ENCODE measurements at places on chromosomes 4 and X.

DNA sequence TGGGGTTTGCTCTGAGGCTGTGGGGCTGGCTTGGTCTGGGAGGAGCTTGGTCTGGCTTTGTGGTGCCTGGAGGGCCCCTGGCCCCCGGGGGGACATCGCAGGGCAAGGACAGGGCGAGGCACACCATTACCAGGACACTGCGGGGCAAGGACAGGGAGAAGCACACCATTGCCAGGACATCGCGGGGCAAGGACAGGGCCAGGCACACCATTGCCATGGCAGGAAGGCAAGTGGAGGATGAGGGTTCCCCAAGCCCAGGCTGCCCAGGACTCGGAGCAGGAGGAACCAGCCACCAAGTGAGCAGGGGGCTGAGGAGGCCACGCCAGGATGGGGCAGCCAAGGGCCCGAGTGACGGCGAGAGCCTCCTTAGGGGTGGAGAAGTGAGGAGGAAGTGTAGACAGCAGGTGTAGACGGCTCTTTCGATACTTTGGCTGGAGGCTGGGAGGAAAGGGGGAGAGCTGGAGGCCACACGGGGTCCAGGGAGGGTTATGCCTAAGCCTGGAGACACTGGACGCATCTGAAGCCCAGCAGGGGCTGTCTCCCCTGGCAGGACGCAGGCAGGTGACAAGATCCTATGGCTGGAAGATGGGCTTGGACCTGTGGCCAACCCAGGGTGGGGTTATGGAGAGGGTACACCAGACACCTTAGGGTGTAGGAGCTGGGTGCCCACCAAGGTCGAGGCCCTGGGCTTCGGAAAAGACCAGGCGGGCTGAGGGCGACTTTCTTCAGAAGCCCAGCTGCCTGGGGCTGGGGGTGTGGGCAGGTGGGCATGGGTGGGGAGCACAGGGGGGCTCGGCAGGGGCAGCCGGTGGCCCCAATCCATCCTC lies 7.3 kb downstream of the NKX1-1 start:
- DNase-seq = no peak

DNA sequence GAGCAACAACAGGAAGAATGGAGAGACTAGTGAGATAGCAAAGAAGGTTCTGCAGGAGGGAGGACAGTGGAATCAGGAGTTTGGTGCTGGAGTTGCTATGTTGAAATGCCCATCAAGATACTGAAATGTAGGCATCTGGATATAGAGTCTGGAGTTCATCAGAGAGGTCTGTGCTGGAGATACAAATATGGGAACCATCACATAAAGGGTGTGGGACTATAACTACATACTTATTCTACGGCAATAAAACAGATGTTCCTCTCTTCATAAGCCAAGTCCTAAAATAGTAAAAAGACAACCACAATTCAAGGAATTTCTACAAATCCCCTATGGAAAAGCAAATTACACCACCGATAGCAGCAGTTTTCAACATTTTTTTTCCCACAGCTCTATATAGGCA lies 1.6 kb downstream of the MED14 start:
- no peak for DNase-seq

GRCh38 chrX:119605464-119606279 lies 552 bp downstream of the NKRF start:
- no peak for DNase-seq

- no peak for DNase-seq
Observed at GRCh38 chrX:153935326-153935851, 552 bp upstream of the NAA10 start.

DNA sequence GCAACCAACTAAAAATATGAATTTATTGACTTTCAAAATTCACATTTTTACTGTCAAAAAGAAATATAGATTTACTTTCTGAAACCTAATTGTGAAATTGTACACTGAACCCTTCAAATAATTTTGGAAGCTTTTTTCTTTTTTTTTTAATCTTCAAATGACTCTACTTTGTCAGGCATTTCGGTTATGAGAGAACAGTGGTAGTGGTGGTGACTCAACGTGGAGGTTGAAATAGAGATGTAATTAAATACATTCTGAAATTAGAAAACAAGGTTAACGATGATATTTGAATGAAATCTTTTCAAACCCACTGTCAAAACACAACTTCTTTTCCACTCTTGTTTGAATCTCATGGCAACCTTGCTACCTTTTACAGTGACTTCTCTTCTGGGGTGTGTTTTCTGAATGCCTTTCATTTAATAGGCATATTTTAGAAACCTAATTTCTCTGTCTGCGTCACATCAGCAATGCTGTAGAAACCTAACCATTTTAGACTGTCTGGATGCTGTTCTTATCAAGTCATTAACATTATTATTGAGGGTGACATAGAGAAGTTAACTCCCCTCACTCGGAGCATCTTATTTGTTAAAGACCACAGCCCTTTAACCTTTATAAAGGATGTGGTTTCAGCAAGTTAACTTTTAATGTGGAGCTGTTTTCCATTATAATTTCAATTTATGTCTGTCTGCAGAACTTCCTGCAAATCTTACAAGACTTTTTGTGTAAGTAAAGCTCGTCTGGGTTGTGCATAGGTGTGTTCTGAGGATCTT lies 136.8 kb downstream of the PCDH7 start:
- DNase-seq = no peak

- no peak for DNase-seq
Observed at GRCh38 chr4:139886798-139887197, 221.2 kb downstream of the MGST2 start.

DNA sequence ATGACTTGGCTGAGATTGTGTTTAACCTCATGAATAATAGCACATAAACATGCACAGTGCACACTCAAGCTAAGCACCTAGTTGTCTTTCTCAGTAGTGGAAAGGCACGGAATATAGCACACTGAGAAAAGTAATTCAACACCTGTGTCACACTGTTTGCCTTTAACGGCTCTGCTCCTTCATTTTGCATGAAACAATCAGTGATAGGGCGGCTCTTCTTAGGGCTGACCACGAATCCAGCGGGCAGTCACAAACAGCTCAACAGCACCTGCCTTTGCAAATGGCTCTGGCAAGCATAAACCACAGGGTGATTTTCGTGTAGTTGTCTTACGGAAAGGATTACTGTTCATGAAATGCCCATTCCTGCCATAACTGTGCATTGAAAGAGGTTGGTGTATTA lies 954.0 kb upstream of the TENM3 start:
- no peak for DNase-seq

DNA sequence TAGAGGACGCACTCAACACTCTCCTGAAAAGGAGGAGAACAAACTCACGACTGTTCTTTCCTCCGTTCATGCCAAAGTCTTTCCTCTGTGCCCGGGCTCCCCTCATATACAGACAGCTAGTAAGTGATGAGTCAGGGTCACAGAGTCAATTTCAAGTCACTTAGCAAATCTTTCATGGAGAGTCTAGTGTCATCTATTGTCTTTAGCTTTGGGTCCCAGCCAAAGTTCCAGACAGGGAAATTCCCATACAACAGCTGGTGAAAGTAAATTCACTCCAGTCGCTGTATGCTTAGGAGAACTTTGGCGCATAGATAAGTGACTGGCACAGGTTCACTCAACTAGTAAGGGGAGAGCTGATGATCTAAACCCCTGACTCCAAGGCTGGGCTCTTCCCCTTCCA lies 226.5 kb downstream of the MID1 start:
- DNase-seq = no peak
